Putamen (tissue), 1 donor: ENCODE measurements at places on chromosomes 7 and 10.

- DNase-seq, result no peak
Measured at GRCh38 chr10:132047575-132048293, 18.0 kb upstream of the JAKMIP3 start.

GRCh38 chr10:24439935-24440334 is 231.0 kb downstream of the KIAA1217 start:
- no peak for DNase-seq

DNA sequence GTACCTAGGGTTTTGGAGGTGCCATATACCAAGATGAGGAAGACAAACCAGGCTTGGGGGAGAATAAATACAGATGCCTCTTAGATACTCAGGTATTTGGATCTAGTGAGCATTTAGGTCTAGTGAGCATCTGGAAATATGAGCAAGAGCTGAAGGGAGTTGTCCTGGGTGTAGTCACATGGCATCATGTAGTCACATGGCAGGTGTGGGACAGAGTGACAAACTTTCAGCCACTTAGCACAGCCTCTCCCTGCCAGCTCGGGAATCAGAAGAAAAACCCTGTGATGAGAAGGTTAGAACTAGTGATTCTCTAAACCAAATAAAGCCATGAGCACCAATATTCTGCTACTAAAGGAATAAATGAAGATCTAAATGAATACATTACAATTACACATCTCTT is 24.3 kb downstream of the RGR start:
- DNase-seq, result no peak

DNA sequence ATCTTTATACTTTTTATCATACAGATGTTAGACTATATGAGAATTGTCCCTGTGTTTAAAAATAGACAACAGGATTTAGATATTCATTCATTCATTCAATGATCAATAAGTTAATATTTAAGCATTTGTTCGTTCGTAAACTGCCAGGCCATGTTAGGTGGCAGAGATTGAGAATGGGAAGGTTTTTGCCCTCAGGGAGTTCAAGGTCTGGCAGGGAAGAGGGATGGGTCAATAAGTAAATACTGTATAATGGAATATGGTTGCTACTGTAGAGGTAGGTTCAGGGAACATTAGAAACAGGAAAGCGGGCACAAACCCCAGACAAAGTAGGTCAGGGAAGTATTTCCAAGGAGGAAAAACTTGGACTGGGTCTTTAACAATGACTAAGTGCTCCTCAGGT is 64.6 kb downstream of the SEM1 start:
- DNase-seq, result no peak

DNA sequence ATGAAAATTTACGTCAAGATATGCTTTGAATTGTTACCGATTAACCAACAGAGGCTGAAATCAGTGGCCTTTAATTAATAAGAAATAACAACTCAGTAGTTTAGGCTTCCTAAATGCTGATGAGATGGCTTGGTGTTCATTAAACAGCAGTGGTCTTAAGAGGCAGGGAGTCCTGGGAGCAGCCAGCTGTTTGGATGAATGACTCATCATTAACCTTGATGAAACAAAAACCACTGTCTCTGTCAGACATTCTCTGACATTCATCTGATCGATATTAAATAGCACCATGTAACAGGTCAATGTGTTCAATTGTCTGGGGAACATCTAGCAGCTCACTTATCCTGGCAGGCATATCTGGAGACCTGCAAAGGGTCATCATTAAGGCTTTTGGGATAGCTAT is 234.2 kb upstream of the LRRN3 start:
- no peak for DNase-seq

- DNase-seq, result no peak
Measured at GRCh38 chr7:119974972-119975371, 298.0 kb upstream of the KCND2 start.

DNA sequence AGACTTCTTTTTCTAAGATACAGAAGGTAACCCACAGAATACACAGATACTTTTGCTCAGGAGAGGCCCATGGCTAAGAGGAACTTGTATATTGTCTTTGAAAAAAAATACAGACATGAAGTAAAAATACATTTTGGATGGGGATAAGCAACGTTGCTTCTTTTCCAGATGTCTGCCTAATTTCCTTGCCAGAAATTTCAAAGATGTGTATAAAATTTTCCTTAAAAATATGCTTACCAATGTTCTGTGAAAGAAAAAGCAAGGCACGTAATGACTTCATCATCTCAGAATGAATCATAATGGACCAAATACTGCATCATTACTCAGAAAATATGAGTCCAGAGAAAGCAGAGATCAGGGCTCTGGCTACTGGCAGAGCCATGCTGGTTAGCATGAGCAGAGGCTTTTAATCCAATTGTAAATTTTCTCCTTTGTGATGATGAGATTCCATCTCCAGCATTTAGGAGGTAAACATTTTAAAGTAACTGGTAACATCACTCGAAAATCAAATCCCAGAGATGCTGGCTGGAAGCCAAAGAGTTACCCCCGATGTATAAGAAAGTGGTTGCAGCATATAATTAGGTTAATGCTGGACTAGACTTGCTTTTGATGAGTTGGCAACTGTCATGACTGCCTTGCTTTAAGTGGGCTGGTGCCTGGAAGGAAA is 272.5 kb downstream of the SEMA3A start:
- DNase-seq, result no peak

- DNase-seq, result no peak
Measured at GRCh38 chr7:93160410-93160809, 12.2 kb upstream of the SAMD9L start.

- DNase-seq, result no peak
Measured at GRCh38 chr7:86372262-86372661, 271.4 kb upstream of the GRM3 start.

DNA sequence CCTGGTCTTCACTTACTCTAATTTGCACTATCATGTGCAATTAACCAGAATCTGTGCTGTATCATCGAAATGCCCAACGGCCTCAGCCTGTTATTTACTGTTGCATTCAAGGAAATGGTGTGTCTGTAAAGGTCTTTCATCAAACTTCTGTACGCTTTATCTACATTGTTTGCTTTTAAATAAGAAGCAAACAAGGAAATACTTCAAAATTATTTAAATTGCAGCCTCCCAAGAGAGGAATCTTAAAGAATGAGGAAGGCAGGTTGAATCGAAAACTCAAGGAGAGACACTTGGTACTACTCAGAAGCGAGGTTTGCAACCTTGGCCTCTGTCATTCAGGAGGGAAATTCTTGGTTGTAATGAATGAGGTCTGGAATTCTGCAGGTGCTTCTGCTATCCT is 40.7 kb downstream of the MGAM start:
- DNase-seq, result no peak

DNA sequence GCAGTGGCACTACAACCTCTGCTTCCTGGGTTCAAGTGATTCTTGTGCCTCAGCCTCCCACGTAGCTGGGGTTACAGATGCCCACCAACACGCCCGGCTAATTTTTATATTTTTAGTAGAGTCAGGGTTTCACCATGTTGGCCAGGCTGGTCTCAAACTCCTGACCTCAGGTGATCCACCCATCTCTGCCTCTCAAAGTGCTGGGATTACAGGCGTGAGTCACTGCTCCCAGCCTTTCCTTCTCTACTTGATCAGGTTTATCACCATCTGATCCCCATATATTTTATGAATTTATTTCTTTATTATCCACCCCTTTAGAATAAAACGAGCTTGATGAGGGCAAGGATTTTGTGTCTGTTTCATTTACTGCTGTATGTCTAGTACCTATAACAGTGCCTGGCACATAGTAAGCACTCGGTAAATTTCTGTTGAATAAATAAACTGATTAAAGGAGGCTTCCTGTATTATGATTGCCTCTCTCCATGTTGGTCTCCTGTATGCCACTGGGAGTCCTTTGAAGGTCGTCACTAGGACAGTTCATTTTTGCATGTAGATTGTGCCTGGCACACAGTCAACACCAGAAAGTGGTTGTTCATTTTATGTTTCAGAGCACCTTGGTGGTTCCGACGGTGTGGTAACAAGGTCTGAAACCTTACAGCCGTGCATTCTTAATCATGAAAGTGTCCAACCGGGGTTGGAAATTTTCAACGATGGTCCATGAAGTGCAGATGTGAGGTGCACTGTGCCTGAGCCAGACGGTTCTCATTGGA is 9.6 kb upstream of the EIF3A start:
- no peak for DNase-seq

DNA sequence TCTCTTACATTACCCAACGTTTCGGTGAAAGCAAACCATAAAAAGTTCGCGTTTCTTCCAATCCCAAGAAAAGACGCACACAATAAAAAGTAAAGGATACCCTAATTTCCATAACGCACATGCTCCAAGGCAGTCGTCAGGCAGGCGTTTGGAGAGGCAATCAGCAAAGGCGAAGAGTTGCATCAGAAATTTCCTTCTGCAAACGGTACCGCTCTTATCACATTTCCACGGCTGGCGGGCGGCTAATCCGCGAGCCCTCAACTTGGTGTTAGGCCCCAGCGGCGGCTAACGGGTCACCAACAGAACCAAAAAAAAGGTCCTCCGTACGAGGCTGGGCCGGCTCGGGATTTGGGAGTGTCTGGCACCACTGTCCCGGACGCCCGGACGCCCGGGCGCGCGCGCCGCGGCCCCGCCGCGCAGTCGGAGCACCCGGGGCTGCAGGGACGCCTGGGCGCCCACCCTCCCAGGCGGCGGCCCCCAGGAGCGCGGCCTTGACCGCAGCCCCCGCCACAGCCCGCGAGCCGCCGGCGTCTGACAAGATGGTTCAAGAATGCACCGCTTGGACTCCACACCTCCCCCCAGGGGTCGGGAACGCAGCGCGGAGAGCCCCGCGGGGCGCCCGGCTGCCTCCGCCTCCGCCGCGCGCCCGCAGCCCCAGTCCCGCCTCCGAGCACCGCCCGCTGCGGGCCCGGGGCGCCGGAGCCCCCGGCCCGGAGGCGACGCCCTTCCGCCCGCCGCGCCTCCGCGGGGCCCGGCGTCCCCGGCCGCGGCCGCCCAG is 9.8 kb upstream of the GRB10 start:
- DNase-seq, result no peak

GRCh38 chr10:94428766-94429707 is 26.7 kb downstream of the TBC1D12 start:
- DNase-seq, result no peak

DNA sequence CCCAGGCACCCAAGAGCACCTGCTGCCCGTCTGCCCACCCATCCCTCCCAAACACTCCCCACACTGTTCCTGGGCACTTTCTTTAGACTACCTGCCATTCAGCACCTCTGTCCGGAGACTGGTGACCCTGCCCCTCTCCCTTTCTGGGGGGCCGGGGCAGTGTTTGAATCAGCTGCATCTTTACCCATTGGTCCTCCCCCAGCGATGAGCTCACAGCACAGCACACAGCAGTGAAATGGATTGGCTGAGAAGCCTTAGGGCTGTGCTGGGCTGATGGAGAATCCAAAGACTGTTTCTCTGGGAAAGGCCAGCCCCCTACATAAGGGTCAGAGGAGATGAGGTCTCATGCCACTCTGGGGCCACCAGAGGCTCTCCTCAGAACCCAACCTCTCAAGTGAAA is 40.2 kb downstream of the VWA2 start:
- DNase-seq, result no peak
